A549 treated with CORT108297 at 1 μM for 4 hours (cell line): ENCODE measurements at places on chromosomes 3 and 15. TPM values are rescaled to one million over a fixed set of nuclear protein-coding genes. Genes with fewer than 3 reads are reported as not detected.

The WDR93 gene
- 0.11 to 0.23 TPM (median 0.14 TPM) in 5 replicates for total RNA-seq

The LDHAL6B gene
- not detected in 5 replicates for total RNA-seq

The PXK gene
- 5.5 to 6.6 TPM (median 6.2 TPM) in 5 replicates for total RNA-seq

The FBXO40 gene
- not detected in 5 replicates for total RNA-seq

The FAM81A gene
- total RNA-seq: 12.1 to 14.6 TPM (median 12.8 TPM) in 5 replicates
